Testis (tissue), 5 donors: ENCODE measurements at places on chromosomes 3 and 15. TPM values are rescaled to one million over a fixed set of nuclear protein-coding genes. Genes with fewer than 3 reads are reported as not detected.

DNA sequence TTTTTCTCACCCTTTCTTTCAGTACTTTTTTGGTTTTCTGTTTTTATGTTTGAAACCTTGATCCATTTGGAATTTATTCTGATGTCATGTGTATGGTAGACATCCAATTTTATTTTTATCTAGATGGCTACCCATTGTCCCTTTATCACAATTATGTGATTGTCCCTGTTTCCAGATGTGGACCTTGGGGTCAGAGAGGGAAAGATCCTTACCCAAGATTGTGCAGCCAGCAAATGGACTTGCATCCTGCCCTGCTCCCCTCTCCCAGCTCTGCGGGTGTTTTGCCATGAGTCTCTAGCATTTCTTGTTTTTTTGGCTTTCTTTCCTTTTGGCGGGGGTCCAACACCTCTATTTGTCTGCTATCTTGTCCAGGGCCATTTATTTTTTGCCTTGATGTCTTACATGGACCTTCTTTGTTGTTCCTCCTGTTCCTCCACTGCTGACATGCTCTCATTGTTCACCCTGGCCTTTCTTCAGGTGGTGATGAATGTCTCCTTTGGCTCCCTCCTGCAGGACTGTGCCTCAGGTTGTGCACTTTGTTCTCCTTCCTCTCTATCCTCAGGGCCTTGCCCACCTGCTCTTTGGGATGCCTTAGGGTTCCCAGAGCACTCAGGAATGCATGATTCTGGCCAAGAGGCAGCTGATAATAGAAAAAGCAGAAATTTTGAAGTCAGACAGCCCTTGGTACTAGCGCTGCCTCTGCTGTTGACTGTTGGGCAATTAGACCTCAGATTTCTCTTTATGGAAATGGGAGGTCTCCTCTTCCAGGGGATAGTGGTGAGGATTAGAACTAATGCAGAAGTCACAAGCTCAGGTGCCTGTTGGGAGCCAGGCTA, 84.3 kb downstream of the EEFSEC start:
- no peak for DNase-seq

Gene XYLB
- total RNA-seq, result 5.9 TPM

Gene LRRC49
- total RNA-seq, result 35.4 TPM

- no peak for DNase-seq
Observed at GRCh38 chr3:56782906-56783305, 18.8 kb downstream of the ARHGEF3 start.

DNA sequence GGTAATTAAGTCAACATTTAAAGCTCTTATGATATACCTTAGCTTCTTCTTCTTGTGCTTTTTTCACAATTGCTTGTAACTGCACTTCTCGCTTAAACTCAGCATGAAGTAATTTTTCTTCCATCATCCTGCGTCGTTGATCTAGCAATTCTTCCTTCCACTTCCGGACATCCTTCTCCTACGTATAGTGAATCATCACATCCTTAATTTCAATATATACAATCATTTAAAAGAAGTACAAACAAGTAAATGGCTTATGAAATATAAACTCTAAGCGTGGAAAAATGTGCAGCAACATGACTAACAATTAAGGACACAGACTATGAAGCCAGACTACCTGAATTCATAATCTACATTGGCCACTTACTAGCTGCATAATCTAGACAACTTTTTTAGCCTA, 151.4 kb downstream of the SCAPER start:
- DNase-seq, result no peak
